Caco-2 (cell line): ENCODE measurements at places on chromosomes 7 and 10. TPM values are rescaled to one million over a fixed set of nuclear protein-coding genes. Genes with fewer than 3 reads are reported as not detected.

DNA sequence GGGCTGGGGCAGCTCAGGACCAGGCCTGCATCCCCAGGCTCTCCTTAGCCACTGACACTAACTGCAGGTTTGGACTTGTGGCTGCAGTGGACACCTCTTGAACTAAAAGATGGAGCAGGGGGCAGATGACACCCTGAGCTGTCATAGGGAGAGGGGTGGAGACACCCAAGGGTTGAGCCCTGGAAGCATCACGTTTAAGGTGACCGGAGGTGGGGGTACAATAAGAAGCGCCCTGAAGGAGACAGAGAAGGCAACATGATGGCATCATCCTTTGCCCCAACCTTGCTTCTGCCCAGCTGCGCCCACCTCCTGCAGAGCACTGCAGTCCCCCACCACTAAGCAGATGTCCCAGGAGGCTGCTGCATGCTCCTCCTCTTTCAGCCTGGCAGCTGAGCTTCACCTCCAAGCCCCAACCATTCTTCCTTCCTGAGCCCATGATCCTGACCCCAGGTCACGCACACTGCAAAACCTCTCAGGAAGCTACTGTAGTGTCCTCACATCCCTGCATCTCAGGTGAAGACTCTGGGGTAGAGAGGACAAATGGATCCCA, 25.5 kb downstream of the OGDHL start:
- H3K4me1 ChIP-seq, result peaks cover 23% of the 10 kb centered on the region
- H3K36me3 ChIP-seq, result 0 out of 2 replicates have a peak, but pooled peaks cover 3% of the 10 kb centered on the region
- peak overlapping the region; percentile 79 for H3K27ac ChIP-seq
- no peak overlapping the region for H3K4me3 ChIP-seq

- no peak overlapping the region for H3K4me3 ChIP-seq
- H3K27me3 ChIP-seq, result no peaks in the 10 kb centered on the region
Observed at GRCh38 chr7:151070574-151070960, 10.0 kb downstream of the FASTK start.

DNA sequence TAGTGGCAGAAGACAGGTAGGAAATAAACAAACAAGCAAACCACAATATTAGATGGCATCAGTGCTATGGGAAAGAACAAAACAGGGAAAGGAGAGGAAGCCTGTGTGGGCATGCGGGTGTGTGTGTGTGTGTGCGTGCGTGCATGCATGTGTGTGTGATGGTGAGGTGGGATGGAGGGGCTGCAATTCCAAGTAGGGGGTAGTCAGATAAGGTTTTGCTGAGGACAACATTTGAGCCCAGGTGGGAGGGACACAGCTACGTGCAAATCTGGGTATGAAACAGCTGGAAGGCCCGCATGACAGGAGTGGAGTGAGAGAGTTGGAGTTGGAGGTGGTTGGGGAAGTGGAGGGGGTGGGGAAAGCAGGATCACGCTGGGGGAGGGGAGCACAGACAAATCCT, 121.0 kb upstream of the PARD3 start:
- H3K4me3 ChIP-seq, result no peak overlapping the region
- H3K36me3 ChIP-seq, result no peaks in the 10 kb centered on the region
- no peak for DNase-seq
- H3K27me3 ChIP-seq, result no peaks in the 10 kb centered on the region

GRCh38 chr7:107045195-107045960, 873 bp downstream of the PRKAR2B start:
- DNase-seq, result no peak
- peaks cover 4% of the 10 kb centered on the region; the same call in 1 of the 2 replicates for H3K4me1 ChIP-seq
- H3K27me3 ChIP-seq, result peaks cover 2% of the 10 kb centered on the region
- H3K4me3 ChIP-seq, result peak overlapping the region; percentile 47

DNA sequence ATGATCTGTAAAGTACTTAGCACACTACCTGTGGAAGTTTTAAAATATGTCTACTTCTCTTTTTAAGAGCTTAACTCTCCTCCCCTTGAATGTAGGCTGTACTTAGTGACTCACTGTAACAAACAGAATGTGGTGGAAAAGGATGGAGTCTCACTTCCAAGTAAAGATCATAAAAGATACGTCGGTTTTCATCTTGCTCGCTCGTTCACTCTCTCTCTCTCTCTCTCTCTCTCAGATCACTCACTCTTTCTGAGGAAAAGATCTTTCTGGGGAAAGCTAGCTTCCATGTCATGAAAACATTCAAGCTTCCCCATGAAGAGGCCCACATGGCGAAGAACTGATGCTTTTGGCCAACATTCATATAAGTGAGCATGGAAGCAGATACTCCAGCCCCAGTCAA, 5.5 kb downstream of the CHUK start:
- no peaks in the 10 kb centered on the region for H3K4me1 ChIP-seq
- H3K4me3 ChIP-seq, result no peak overlapping the region
- H3K36me3 ChIP-seq, result no peaks in the 10 kb centered on the region
- no peak overlapping the region for H3K27ac ChIP-seq

- H3K36me3 ChIP-seq, result no peaks in the 10 kb centered on the region
- H3K27me3 ChIP-seq, result 0 out of 2 replicates have a peak, but pooled peaks cover 1% of the 10 kb centered on the region
- DNase-seq, result no peak
- H3K27ac ChIP-seq, result no peak overlapping the region
- H3K4me1 ChIP-seq, result no peaks in the 10 kb centered on the region
Observed at GRCh38 chr10:71124921-71125748, 87.2 kb upstream of the UNC5B start.

DNA sequence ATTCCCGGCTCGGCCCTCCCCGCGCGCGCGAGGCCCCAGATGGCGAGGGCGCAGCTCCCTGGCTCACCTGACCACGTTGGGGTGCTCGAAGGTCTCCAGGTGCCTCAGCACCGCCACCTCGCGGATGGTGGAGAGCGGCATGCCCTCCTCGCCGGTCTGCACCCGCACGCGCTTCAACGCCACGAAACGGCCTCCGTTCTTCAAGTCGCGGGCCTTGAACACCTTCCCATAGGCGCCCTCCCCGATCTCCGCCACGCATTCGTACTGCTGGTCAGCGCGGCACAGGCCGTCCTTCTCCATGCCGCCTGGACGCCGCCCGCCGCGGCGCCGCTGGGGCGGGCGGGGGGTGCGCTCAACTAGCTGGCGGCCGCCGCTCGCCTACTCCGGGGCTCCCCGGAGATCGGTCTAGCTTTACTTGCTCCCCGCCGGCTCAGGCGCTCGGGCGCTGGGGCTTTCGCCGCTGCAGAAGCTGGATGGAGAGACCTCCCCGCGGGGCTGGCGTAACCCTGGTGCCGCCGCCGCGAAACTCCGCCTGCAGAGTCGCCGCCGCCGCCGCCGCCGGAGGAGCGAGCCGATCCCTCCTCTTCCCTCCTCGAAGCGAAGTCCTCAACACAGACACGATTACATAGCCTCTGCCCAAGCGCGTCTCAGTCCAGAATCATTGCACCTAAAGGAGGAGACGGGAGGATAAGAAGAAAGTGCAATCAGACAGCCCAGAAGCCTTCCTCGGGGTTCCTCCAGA, 3.2 kb downstream of the CDK6 start:
- H3K36me3 ChIP-seq, result no peaks in the 10 kb centered on the region
- H3K27me3 ChIP-seq, result no peaks in the 10 kb centered on the region
- peak overlapping the region; percentile 79 for H3K4me3 ChIP-seq
- peaks cover 24% of the 10 kb centered on the region for H3K4me1 ChIP-seq
- peak; percentile 91 for DNase-seq
- peak overlapping the region; percentile 77 for H3K27ac ChIP-seq

- no peak overlapping the region for H3K27ac ChIP-seq
- H3K4me1 ChIP-seq, result no peaks in the 10 kb centered on the region
- no peaks in the 10 kb centered on the region for H3K27me3 ChIP-seq
- DNase-seq, result no peak
- no peaks in the 10 kb centered on the region for H3K36me3 ChIP-seq
Observed at GRCh38 chr7:30411897-30412296, 66.7 kb downstream of the NOD1 start.

- no peaks in the 10 kb centered on the region for H3K36me3 ChIP-seq
- no peak overlapping the region for H3K4me3 ChIP-seq
- no peaks in the 10 kb centered on the region for H3K27me3 ChIP-seq
- DNase-seq, result no peak
- H3K27ac ChIP-seq, result no peak overlapping the region
Observed at GRCh38 chr10:86651631-86652331, 2.6 kb upstream of the OPN4 start.

GRCh38 chr10:3719024-3719843, 65.8 kb downstream of the KLF6 start:
- H3K4me1 ChIP-seq, result no peaks in the 10 kb centered on the region
- H3K27ac ChIP-seq, result no peak overlapping the region
- H3K27me3 ChIP-seq, result no peaks in the 10 kb centered on the region
- no peaks in the 10 kb centered on the region for H3K36me3 ChIP-seq
- DNase-seq, result no peak

DNA sequence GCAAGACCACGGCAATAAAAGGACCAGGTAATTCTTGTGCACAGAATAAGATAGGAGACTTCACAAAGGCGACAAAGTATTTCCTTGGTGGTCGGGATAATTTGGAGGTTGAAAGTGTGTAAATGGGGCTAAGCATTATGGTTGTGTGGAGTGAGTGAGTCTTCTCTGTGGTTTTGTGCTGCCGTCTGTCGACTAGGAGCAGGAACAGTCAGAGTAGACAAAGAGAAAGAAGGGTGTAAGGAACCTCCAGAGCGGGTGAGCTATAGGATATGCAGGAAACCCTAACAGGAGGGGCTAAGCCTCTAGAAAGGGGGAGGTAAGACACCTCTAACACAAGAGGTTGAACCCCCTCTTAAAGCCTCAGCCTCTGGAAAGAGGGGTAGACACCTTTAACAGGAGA, 201.6 kb downstream of the SH2D4B start:
- H3K27me3 ChIP-seq, result no peaks in the 10 kb centered on the region
- no peak overlapping the region for H3K4me3 ChIP-seq
- H3K27ac ChIP-seq, result no peak overlapping the region
- H3K36me3 ChIP-seq, result no peaks in the 10 kb centered on the region
- H3K4me1 ChIP-seq, result no peaks in the 10 kb centered on the region

DNA sequence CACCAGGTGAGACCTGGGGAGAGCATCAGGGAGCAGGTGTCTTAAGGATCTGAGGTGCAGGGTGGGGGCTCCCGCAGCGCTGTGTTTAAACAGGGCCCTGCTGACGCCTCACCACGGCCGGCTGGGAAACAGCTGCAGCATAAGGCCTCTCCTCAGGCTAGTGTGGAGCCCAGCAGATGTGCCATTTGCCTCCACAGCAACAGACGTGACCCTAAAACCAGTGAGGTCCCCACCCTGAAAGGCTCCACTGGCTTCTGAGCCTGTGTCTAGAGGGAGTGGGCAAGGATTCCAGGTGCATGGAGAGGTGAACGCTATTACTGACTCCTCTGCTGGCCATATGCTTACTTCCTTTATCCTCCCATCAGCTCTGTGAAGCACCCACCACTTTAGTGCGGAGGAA, 47.8 kb downstream of the SYPL1 start:
- no peaks in the 10 kb centered on the region for H3K27me3 ChIP-seq
- no peak for DNase-seq
- no peaks in the 10 kb centered on the region for H3K36me3 ChIP-seq
- H3K4me3 ChIP-seq, result no peak overlapping the region
- no peak overlapping the region for H3K27ac ChIP-seq

- DNase-seq, result no peak
- no peaks in the 10 kb centered on the region for H3K27me3 ChIP-seq
- H3K27ac ChIP-seq, result no peak overlapping the region
Observed at GRCh38 chr7:3446786-3447185, 145.7 kb downstream of the SDK1 start.

DNA sequence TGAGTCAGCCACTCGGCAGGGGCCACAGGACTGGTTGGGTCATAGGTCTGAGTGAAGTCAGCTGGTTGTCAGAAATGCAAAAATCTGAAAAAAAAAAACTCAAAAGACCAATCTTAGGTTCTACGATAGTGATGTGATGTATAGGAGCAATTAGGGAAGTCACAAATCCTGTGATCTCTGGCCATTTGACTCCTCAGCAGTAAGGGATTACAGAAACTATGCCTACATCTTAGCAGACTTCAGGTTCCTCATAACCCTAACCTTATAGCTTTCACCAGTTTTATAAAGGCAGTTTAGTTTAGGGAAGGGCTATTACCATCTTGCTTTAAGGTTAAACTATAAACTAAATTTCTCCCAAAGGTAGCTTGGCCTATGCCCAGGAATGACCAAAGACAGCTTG, 163.1 kb upstream of the HGF start:
- no peak overlapping the region for H3K4me3 ChIP-seq
- DNase-seq, result no peak
- no peak overlapping the region for H3K27ac ChIP-seq
- H3K36me3 ChIP-seq, result no peaks in the 10 kb centered on the region
- H3K4me1 ChIP-seq, result no peaks in the 10 kb centered on the region

- H3K27ac ChIP-seq, result no peak overlapping the region
- H3K36me3 ChIP-seq, result no peaks in the 10 kb centered on the region
- H3K4me1 ChIP-seq, result no peaks in the 10 kb centered on the region
- no peak for DNase-seq
- H3K4me3 ChIP-seq, result no peak overlapping the region
Observed at GRCh38 chr7:3138997-3139396, 95.3 kb upstream of the CARD11 start.

DNA sequence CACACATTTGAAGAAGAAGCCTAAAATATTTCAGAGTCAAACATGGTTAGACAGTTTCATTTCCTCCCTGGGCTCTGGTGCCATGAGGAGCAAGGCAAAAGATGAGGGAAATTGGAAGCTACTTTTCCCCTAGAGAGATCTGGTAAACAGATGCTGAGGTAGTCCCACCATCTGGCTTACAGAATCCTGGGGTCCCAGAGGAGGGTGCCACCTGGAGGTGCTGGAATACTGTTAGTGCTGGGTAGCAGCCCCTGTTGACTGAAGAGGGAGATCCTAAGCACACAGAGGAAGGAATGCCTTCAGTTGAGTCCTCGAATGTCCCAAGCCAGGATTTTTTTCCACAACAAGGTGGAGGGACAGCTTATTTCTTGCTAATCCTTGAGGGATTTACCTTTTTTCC, 160.1 kb downstream of the FZD1 start:
- no peak overlapping the region for H3K27ac ChIP-seq
- DNase-seq, result no peak
- H3K4me1 ChIP-seq, result no peaks in the 10 kb centered on the region
- H3K27me3 ChIP-seq, result no peaks in the 10 kb centered on the region
- no peak overlapping the region for H3K4me3 ChIP-seq

DNA sequence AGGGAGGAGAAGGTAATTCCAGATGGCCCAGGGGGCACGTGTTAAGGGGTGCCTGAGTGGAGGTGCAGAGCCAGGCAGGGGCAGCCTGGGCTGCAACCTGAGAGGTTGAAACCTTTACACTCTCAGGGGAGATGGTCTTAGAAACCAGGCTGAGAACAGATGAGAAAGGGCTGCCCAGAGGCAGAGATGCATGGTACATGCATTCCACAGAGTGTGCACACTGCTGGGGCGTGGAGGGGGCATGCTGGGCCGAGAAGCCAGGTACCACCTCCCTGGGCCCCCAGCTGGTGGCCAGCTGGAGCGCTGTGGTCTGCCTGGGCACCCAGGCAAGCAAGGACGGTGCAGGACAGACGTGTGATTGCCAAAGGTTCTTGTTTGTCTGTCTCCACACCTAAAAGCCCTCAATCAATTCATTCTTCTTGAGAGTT, 14.1 kb upstream of the CSGALNACT2 start:
- H3K4me3 ChIP-seq, result no peak overlapping the region
- peaks cover 1% of the 10 kb centered on the region; the same call in 1 of the 2 replicates for H3K27me3 ChIP-seq
- H3K36me3 ChIP-seq, result no peaks in the 10 kb centered on the region
- no peak for DNase-seq
- no peak overlapping the region for H3K27ac ChIP-seq

The EBF3 gene
- 0.63 and 0.79 TPM in 2 replicates for total RNA-seq

The NUDCD3 gene
- total RNA-seq, result 103 and 116 TPM in 2 replicates

The LRRD1 gene
- not detected in 2 replicates for total RNA-seq

The TCTN3 gene
- total RNA-seq, result 49.2 and 52.1 TPM in 2 replicates

The IFIT3 gene
- total RNA-seq, result 1.5 and 1.8 TPM in 2 replicates

The OR6B1 gene
- total RNA-seq, result not detected in 2 replicates

The KLF14 gene
- 0.14 TPM in 1 of 2 replicates, not detected in the other for total RNA-seq

The ATOH7 gene
- total RNA-seq, result 0.21 and 0.54 TPM in 2 replicates

The NUTM2D gene
- 2.9 and 4.4 TPM in 2 replicates for total RNA-seq
